ENCODE measurements at places on chromosomes 4 and X. TPM values are rescaled to one million over a fixed set of nuclear protein-coding genes. Genes with fewer than 3 reads are reported as not detected.

The SPOCK3 gene
- 8.7 TPM for total RNA-seq

The GATA1 gene
- not detected for total RNA-seq

The RHOH gene
- total RNA-seq = 3.4 TPM

The IL13RA1 gene
- total RNA-seq = 33.2 TPM

The KIF4A gene
- 0.24 TPM for total RNA-seq

Data from umbilical cord (tissue), 2 donors.